GDM1 (cell line): ENCODE measurements at places on chromosomes 4 and X.

- DNase-seq = no peak
Measured at GRCh38 chr4:184359888-184360287, 114.5 kb downstream of the IRF2 start.

DNA sequence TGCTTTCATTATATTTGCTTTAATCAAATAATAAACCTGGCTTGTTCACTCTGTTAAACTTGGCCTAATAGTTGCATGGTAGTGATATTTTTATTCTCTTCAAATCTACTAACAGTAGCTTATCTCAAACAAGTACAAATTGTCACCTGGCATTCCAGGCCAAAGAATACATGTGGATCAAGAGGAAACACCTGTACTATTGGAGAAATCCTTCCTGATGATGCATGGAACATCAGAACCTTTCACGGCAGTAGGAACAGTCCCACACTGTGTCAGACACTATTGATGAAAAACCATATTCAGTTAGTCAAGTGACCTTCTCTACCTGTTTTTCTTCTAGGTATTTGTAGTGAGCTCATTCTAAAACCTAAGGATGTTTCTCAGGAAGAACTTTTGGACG lies 17.0 kb downstream of the MTHFD2L start:
- DNase-seq = no peak

GRCh38 chr4:4426511-4427120 lies 39.7 kb downstream of the NSG1 start:
- DNase-seq = no peak

GRCh38 chr4:118155516-118155915 lies 121.2 kb downstream of the NDST3 start:
- no peak for DNase-seq

GRCh38 chr4:22372986-22373385 lies 142.9 kb downstream of the ADGRA3 start:
- no peak for DNase-seq

DNA sequence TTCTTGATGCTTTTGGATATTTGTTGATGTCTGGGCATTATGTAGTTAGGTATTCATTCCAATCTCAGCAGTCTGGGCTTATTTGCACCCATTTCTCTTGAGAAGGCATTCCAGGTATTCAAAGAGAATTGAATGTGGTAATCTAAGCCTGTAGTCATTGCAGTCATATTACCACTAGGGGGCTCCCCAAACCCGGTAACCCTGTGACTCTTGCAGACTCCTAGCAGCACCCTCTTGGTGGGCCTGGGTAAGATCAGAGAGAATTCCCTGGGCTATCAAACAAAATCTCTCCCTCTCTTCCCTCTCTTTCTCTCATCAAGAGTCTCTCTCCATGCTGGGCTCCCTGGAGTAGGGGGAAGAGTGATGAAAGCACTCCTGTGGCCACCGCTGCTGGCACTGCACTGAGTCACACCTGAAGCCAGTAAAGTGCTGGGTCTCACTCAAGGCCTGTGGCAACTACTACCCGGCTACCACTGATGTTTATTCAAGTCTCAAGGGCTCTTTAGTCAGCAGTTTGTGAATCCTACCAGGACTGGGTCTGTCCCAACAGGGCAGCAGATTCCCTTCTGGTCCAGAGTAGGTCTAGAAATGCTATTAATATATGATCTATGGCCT lies 187.7 kb upstream of the NUDT10 start:
- DNase-seq = no peak

DNA sequence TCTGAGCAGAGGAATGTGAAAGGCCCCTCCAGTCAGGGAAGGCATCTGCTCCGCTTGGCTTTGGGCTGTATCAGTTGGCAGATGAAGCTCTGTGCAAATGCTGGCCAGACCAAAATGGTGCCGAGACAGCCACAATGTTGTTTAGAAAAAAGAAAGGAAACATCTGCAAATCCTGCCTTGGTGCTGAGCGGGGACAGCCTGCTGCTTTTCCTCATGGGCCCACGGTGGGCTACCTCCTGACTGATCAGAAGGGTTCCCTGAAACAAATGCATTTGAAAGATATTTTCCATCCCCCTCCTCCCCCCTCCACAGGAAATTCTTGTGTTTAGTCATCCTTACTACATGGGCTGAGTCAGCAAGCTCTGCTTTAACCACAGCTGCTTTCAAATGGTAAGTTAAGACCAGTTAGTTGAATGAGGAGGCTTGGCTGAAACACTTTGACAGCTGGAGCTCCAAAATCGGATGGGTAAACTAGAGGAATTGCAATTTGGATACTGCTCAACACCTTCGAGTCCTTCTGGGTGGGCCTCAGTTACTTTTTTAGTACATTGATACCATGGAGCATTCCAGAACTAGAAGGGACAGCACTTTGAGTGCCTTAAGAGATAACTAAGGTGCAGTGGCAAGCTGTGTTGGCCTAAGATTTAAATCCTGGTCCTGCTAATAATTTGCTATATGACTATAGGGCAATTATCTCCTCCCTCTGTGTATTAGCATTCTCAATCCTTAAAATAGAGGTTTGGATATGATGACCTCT lies 36.0 kb downstream of the PLAC1 start:
- peak; percentile 35 for DNase-seq

GRCh38 chrX:39555431-39555830 lies 542.3 kb downstream of the BCOR start:
- DNase-seq = no peak

DNA sequence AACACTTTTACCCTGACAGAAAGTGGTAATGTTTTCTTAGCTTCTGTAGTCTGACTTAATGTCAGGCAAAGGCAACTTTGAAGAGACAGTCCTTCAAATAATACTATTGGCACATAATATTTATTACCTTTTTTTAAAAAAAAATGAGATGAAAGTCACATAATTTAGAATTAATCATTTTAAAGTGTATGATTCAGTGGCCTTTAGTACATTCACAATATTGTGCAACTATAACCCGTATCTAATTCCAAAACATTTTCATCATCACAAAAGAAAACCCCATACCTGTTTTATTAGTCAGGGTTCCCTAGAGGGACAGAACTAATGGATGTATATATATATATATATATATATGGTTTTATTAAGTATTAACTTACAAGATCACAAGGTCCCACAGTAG lies 94.8 kb upstream of the TEX13A start:
- DNase-seq = no peak

DNA sequence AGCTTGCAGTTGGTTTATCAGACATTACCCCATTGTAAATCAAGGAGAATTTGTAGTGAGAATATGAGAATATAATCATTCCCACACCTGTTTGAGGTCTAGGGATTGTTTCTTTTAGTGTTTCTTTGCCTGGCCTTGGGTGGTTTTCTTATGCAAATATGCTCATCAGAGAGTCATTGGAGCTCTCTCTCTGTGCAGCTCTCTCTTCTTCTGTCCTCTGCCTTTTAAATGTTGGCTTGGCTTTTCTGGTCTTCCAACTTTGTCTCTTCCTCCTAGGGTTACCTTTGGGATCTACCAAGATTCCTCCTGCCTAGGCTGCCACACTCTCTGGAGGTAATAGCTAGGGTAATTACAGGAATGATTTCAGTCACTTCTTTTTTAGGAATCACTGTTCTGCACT lies 102.3 kb upstream of the ARSJ start:
- no peak for DNase-seq

DNA sequence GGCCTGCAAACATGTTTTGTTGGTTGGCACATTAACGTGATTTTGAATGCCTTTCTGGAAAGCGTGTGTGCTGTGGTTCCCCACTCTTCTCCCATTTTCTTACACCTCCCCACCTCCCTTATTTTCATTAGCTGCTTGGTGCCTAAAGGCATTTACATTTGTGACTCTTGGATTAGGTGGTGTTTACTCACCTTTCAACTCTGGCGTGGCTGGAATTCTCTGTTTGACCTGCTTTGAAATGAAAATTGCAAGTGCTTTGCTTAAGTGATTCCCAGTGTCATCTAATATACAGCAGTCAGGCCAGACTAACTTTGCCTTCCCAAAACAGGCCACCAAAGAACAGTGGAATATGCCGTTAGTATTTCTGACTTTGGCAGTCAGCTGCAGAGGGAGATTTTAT lies 80.5 kb downstream of the NHSL2 start:
- DNase-seq = no peak

DNA sequence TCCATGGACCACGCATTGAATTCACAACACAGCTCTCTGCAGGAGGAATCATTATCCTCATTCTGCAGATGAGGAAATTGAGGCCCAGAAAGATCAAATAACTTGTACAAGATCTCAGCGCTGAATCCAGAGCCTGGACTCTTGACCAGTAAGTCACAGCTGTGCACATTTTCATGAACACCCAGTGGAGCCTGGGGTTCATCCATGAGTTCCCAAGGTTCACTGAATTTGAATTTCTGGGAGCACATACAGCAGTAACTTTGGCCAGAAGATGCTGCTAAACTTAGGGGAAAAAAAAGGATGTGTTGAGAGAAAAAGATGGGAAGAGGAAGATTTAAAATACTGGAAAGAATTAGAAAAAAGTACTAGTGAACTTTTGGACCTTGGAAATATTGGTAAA lies 218.7 kb upstream of the PPARGC1A start:
- no peak for DNase-seq

DNA sequence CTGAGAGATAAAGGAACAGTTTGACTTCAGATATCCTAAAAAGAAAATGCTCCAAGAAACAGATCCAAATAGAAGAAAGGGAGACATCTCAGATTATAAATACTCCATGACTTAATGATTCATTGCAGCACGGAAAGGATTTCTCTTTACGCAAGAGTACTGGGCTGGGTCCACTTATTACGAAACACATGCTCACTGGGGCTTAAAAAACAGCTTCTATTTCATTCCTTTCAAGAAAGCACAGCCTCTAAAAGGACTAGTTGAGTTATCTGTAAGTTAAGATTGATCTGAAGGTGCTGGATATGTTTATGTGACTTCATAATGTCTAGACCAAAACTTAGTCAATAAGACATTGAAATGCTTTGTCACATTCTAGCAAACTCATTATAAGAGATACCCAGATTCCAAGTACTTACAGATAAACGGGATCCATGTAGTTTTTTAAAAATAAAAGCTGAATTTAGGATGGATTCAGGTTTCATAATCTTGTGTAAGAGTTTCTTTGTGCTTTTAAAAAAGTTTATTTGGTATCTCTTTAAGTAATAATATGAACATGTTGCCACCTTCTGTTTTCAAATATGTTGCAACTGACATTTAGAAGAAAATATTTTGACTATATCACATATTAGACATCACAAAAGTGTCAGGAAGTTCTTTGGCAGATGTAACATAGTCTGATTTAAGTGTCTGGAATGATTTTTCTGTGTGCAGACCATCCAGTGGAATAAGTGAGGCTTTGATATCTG lies 109.5 kb upstream of the MYOZ2 start:
- no peak for DNase-seq

DNA sequence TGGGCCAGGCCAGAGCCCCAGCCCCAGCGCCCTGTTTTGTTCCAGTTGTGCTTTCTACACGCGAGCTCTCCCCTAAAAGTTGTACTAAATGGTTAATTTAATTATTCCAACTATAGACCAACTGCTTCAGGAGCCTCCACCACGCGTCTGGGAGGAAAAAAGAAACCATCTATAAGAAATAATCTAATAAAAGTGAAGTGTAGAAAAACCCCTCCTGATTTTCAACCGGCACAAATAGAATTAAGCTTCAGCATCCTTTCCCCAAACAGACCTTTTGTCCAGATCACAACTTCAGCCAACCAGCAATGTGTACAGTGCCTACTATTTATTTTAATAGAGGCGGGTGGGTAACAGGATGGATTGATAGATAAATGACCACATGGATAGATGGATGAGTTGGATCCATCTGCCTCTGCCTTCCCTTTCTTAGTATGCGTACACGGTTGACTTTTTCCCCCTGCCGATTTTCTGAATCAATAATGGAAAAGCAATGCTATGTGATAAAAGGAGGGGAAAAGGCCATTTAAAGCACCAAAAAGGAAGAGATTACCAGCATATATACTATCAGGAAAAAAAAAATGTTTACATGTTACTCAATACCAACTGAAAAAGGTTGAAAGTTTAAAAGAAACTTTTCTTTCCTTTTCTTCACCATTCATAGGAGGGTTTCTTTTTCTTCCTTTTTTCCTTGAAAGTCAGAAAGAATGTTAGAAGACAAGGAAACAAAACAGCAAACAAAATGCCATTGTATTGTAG lies 3.7 kb upstream of the PHOX2B start:
- no peak for DNase-seq

DNA sequence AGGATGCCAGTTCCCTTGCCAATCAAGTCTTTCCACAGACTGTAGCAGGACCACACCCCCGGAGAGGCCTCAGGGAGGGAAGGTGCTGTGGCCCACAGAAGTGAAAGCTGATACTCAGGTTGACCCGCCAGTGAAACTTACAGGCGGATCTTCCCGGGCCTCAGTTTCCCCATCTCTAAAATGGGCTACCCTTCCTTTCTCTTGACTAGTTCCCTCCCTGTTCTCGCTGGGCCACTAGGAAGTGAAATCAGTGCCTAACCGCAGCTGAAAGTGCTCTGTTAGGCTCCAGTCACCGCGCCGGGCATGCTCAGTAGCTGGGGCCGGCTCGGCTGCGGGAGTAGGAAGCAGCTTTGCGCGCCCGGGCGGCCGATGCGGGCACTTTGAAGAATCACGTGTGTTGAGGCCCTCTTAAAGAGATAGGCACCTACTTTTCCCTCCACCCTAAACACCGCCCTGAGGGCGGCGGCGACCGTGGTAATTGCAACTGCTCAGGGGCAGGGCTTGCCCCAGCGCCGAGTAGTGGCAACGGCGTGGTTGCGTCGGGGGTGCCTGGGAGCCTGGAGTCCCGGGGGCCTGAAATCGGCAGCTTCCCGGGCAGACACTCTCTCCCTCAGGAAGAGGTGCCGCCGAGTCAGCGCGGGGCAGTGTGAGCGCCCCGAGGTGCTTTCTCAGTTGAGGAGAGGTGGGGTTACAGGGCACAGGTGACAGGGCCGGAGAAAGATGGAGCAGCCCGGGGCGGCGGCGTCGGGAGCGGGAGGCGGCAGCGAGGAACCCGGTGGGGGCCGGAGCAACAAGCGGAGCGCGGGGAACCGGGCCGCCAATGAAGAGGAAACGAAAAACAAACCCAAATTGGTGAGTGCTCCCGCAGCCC lies at the start of gene DIAPH2:
Gene DIAPH2 (plus strand): TSS at position 504 of the 871 bp plus-strand sequence.
- peak; percentile 60 for DNase-seq

- no peak for DNase-seq
Measured at GRCh38 chr4:47195706-47196105, 164.3 kb downstream of the GABRB1 start.

DNA sequence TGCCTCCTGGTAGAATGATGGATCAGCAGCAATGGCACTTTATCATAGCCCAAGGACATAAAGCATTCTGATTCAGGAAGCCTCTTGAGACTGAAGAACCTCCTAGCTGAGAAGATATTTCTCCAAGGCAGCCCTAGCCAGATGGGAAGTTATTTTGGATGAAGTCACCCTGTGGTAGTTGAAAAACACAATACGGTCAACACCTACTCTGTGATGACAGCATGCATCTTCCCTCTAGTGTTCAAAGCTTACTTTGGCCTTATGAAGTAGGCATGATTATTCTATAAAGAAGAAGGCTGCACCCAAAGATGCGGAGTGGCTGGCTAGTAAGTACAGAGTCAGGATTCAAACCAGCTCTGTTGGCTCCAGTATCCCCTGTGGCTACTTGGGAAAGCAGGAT lies 47.9 kb downstream of the TLR10 start:
- DNase-seq = no peak

DNA sequence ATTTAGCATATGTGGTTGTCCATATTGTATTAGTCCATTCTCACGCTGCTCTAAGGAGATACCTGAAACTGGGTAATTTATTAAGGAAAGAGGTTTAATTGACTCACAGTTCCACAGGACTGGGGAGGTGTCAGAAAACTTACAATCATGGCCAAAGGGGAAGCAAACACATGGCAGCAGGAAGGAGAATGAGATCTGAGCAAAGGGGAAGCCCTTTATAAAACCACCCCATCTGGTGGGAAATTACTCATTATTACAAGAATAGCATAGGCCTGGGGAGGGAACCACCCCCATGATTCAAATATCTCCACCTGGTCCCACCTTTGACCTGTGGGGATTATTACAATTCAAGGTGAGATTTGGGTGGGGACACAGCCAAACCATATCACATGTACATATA lies 122.6 kb upstream of the ANK2 start:
- no peak for DNase-seq
